Tibial nerve (tissue), 4 donors: ENCODE measurements at places on chromosomes 7 and 10.

DNA sequence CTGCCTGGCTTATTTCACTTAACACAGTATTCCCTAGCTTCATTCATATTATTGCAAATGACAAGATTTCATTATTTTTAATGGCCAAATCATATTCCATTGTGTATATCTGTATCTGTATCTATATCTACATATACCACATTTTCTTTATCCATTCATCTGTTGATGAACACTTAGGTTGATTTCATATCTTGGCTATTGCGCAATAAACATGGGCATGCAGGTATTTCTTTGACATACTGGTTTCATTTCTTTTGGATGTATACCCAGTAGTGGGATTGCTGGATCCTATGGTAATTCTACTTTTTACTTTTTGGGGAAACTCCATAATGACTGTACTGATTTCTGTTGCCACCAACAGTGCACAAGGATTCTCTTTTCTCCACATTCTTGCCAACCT, 68.9 kb upstream of the CREB5 start:
- DNase-seq, result no peak

- DNase-seq, result no peak
Observed at GRCh38 chr7:7867846-7868571, 100.6 kb upstream of the GLCCI1 start.

DNA sequence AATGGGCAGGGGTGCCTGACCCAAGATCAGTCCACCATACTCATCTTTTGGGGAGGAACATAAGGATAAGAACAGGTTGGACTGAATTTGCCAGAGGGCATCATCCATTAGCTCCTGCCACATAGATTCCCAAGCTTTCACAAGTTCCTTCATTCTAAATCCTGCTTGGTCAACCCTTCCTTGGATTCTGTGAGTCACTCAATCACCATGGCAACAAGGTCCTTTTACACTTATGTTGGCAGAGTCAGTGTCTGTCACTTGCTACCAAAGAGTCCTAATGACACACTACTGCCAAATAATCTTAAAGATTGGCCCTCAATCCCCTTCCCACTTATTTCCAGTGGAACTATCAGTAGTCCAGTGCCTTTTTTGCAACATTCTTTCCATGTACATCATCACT, 5.0 kb upstream of the LGI1 start:
- DNase-seq, result no peak

DNA sequence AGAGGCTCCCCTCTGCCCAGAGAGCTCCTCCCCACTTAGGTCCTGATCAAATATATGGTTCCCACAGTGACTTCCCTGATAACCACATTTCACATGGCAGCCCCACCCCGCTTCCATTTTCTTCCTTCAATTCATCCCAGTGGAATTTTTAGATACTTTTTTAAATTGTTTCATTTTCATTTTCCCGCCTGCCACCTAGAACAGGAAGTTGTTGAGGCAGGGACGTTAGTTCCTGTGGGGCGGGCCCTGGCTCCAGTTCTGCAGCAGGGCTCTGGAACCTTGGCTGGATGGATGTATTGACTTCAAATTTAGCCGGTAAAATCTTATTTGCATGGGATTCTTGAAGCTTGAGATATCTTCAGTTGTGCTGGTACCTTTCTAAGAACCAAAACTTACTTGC, 226.6 kb downstream of the PAXIP1 start:
- DNase-seq, result no peak

DNA sequence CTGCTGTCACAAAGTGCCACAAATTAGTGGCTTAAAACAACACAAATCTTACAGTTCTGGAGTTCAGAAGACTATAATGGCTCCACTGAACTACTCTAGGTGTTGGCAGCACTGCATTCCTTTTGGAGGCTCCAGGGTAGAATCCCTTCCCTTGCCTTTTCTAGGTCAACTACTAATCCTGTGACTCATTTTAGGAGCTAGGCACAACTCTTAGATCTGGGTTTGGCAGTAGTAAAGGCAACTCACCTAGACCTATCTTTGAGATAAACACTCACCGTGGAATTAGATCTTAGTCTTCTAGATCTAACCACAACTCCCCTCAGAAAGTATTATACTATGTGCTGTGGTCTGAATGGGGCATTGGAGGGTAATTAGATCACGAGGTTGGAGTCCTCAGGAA, 60.4 kb downstream of the ANKIB1 start:
- no peak for DNase-seq

GRCh38 chr10:132111121-132111731, 45.5 kb downstream of the JAKMIP3 start:
- no peak for DNase-seq

DNA sequence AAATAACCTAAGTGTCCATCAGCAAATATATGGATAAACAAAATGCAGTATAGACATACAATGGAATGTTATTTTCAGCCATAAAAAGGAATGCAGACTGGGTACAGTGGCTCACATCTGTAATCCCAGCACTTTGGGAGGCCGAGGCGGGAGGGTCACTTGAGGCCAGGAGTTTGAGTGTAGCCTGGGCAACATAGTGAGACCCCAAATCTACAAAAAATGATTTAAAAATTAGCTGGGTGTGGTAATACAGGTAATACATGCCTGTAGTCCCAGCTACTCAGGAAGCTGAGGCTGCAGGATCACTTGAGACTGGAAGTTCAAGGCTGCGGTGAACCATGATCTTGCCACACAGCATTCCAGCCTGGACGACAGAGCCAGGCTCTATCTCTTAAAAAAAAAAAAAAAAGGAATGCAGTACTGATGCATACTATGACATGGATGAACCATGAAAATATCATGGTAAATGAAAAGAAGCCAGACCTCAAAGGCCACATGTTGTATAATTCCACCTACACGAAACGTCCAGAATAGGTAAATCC, 6.9 kb downstream of the MCMBP start:
- DNase-seq, result no peak

- DNase-seq, result no peak
Observed at GRCh38 chr7:154304740-154305700, 252.8 kb downstream of the DPP6 start.

GRCh38 chr10:91976317-91977051, 52.9 kb downstream of the BTAF1 start:
- no peak for DNase-seq

- DNase-seq, result no peak
Observed at GRCh38 chr7:13879994-13880686, 109.3 kb downstream of the ETV1 start.
